ENCODE measurements at places on chromosomes 7 and 10. TPM values are rescaled to one million over a fixed set of nuclear protein-coding genes. Genes with fewer than 3 reads are reported as not detected.

Gene SLC25A13
- polyA plus RNA-seq, result 10.8 TPM

Gene DPCD
- 1.1 TPM for polyA plus RNA-seq

Gene ANXA8
- not detected for polyA plus RNA-seq

Gene DDIT4
- 63.7 TPM for polyA plus RNA-seq

Gene RNF148
- polyA plus RNA-seq, result not detected

Gene IQUB
- polyA plus RNA-seq, result 0.15 TPM

Gene INA
- polyA plus RNA-seq, result not detected

Gene HTR5A
- polyA plus RNA-seq, result not detected

Measured in CD4-positive, CD25-positive, alpha-beta regulatory T cell (primary cell).